ENCODE measurements at places on chromosomes 6 and 20.
A peak's percentile ranks its signal among the peaks of the same experiment; 100 is the strongest.

DNA sequence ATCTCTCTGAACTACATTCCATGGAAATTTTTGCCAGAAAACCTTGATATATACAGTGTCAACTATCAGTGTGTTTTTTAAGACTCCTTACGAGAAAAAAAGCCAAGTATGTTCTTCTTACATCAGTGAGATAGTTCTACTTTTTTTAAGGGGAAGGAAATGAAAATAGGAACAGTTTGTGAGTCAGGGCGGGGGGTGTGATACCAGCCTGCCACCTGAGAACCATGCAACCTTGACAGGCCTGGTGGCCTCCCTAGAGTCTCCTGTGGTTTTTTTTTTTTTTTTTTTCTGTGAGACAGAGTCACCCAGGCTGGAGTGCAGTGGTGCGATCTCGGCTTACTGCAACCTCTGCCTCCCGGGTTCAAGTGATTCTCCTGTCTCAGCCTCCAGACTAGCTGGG is 96.3 kb upstream of the GCM1 start:
- no peak for DNase-seq

- no peak for DNase-seq
Observed at GRCh38 chr6:150681578-150682395, 82.1 kb downstream of the PLEKHG1 start.

DNA sequence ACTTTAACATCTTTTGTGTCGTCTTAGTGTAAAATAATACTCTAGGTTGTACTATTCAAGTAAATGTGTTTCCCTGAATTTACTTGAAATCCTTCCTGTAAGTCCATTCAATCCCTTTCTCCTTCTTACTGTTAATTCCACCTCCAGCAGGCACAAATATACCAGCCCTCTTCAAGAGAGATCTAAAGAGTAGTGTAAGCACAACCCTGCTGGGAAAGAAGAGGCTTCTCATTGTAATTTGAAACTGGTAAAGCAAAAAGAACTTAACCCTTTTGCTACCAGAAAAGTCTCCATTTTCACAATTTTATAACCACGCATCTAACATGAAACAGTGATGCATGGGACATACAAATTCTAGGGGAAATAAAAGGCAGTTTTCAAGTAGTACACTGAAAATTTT is at the start of gene BMP5:
TSS of gene BMP5 (minus strand) at position 191 of the 400 bp plus-strand sequence. CDS start 725 bp downstream, outside the sequence.
- no peak for DNase-seq

- no peak for DNase-seq
Observed at GRCh38 chr6:166300357-166300987, 7.7 kb downstream of the PRR18 start.

GRCh38 chr6:56756791-56757587 is 114.3 kb upstream of the DST start:
- DNase-seq = no peak

- DNase-seq = peak; percentile 35
Observed at GRCh38 chr6:56046576-56046975, 171.2 kb upstream of the BMP5 start.

DNA sequence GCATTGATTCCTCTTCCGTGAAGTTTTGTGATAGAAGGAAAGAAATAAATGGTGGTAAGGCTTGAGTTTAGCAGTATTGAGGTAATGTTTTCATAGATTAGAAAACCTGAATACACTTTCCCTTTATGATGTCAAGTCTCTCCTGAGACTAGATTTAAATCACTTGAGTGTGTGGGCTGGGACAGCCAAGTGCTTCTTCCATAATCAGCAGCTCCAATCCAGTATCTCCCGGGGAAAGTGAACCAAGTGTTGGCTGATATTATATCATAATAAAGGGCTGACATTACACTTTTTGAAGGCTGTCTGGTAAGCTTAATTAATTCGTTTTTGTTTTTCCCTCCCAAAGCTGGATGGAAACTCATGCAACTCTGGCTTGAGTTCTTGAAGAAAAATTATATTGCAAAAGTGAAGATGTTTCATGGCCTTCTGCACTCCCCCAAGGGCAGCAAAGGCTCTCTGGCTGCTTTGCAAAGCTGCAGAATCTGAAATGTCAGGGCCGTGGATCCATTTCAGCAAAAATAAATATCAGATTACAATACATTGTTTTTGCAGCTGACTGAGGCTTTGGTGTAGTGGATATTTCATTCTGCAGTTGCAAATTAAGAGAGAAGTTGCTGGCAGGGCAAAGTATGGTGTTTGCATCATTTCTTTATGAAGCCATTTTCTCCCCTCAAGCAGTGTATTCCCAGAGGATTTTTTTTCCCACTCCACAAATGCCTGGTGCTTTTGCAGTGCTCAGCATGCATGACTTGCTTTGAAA is 101.2 kb downstream of the MKKS start:
- DNase-seq = peak; percentile 76

DNA sequence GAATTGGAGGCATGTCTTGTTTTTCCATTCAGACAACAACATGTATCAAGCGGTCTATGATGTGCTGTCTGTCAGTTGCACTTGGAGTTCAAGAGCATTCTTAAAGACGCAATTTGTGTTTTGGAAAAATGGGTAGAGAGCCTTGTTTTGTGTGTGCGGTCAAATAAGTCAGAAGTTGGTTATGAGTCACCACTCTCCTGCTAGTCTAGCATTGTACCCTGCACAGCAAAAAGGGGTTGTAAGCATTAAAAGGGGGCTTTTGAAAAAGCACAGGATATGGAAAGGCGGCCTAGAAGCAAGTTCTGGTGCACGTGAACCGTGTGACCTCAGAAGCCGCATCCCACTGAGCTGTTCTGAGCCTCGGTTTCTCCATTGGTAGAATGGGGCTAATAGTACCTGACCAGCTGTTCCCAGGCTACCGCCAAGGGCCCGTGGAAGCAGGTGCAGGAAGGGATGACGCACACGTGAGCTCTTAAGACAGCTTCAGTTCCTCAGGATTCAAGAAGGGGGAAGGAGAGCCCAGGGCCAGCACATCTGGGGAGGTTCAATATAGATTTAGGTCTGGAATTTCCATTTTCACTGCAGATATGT is 61.6 kb upstream of the SNX9 start:
- no peak for DNase-seq

DNA sequence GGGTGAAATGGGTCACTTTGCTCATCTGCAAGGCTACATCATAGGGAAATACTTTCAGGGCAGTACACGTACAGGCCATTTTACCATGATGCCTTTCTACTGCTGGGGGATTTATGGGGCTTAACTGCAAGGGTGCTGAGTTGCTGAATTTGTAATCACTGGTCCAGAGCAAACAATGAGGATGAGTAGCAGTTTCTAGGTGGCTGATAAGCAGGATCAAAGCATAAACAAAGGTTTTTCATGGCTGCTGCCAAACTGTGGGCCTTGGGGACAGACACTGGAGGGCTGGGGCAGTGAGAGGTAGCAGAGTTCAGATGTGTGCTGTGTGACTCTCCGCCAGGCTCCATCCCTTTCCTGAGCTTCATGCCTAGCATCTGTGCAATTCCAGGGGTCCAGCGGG is 68.3 kb downstream of the CNBD2 start:
- DNase-seq = no peak

GRCh38 chr6:139161169-139161568 is 26.3 kb downstream of the HECA start:
- peak; percentile 23 for DNase-seq

DNA sequence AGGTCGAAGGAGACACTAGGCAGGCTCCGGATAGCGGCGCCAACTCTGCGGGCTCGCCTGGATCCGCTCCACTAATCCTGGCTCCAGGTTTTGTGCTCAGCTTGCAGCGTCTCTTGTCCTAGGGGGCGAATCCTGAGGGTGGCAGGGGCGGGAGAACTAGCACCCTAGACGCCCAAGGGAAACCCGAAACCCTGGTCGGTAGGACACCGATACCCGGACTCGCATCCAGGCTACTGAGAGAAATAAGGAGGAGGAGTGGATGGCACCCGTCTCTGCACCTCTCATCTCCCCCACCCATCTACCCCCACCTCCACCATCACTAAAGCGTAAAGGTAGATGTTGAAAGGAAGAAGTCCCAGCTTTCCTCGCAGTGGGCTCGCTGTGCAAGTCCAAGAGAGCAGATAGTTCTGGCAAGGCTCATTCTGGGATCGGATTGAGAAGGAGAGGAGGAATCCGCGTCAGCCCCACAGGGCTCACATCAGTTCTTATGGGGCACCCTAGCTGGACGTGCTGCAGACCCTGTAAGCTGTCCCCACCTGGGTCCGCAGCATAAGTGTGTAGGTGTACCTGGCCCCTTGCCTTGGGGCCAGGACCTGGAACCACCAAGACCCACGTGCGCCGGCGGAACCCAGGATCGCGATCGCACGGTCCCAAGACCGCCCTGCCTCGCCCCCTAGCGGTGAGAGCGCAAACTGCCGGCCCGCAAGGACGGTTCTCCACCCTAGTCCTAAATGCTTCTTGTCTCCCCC is 6.9 kb downstream of the SLC32A1 start:
- peak; percentile 33 for DNase-seq

DNA sequence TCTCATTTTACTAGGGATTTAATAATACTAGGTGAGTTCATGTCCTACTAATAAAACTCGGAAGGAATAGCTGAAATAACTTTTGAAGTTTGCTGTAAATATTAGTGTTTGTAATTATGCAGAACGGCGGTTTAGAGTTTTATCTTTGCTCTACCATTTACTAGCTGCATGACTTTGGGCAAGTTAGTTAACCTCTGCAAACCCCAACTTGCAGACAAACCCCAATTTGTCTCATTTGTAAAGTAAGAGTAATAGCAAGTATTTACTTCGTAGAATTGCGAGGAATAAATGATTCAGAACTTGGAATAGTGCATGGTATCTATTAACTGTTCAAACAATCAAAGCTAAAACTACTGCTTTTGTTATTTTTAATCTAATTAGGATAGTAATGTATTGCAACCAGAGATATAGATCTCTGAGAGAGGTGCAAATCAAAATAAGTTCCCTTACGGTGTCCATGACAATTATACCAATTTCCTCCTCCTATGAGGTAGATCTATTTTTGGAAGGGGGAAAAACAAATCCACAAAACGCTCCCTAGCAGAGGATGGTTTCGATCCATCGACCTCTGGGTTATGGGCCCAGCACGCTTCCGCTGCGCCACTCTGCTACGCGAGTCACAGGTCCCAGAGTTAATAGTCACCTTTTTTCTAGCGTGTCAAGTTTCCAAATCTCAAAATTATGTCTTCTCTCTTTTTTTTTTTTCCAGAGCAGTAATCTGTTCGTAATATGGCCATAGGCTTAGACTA is 35.1 kb upstream of the BTN3A2 start:
- DNase-seq = peak; percentile 83

DNA sequence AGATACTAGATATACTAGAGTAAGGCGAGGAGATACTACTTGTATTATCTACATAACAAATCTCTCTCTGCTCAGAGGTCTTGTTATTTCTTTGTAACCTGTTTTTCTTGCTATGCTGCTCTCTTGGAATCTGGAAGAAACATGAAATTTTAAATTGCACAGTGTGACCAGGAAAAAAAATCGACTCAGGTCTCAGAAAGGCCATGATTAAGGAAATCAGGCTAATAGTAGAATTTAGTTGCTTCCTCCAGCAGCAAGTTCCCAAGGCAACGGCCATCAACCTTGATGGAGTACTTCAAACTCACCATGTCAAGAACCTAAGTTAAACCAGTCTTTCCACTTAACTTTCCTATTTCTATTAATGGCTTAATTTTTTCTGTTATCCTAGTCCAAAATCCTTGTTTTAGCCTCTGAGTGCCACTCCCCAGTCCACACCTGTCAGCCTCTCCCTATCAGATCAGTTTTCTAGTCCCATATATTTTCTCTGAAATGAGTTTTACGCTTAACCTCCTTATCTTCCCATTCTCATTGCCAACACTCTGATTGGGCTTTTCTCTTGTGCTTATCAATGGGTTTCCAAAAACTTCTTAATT is 87.7 kb upstream of the BEND3 start:
- DNase-seq = no peak

DNA sequence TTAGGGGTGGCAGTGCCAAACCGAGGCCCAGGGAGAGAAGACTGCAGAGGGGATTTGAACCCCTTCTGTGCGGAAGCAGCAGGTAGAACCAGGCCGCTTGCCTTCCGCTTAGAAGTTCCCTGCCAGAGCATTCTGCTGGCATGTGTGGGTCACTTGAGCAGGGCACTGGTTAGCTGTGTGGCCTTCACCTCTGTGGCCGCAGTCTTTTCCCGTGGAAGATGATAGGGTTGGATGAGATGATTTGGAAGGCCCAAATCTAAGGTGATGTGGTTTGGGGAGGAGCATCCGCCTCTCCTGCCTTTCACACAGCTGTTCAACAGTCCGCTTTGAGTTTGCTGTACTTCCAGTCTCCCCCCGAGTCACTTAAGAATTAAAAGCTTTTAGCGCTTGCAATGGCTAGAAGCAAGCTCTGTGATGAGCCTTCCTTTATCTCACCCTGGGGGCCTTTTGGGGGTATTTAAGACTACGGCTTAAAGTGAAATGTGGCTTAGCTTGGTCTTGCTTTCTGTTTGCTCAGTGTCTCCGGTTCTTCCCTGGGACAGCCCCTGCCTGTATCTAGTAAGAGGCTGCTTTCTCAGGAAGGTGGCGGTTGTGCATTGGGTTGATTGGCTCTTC is 743 bp downstream of the CMTR1 start:
- peak; percentile 44 for DNase-seq

DNA sequence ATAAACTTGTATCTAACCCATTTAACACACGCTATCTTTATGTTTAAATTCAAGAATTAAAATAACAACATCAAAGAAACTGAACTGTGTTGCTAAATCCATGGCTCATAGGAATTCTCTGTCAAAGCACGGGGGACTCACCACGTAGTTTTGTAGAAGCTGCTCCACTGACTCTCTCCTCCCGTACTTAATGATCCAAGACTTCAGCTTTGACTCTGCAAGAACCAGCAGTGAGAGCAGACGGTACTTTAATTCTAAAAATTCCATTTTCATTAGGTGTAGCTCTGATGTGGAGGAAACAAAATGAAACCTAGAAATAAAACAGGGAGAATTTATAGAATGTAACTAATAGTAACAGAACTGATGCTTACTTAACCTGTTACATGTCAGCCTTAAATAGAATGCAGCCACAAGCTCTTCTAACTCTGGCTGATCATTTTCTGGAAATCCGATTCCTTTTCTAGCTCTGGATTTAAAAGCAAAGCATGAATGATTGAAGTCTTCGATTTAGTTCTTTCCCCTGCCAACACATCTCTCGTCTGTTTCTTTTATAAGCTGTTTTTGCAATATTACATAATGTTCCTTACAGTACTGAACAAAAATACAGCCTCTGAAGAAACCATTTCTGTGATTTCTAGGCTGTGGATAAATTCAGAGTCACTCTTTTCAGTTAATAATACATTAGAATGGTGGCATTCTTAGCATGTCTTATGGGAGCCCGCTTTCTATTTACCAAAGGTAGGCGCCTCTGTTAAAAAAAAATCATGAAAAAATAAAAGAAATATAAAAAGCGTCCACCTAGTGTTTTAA is 165.5 kb downstream of the SYNE1 start:
- peak; percentile 48 for DNase-seq

GRCh38 chr6:38305995-38306681 is 333.6 kb downstream of the BTBD9 start:
- DNase-seq = no peak

DNA sequence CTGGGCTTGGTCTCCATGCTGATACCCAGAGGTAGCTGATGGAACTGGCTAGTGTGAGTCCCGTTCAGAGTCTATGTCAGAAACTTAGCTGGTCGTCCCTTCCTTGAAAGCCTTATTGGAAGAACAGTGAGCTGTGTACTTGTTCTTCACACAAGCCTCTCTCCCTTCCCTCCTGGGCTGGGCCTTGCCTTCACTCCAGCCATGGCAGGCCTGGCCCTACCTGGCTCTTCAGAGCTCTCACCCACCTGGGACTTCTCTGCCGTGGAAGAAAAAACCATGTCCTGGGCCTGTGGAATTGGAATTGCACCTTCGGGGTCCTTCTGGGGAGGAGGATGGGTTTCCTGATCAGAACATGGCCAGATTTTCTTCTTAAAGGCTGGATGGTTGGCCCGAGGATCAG is 20.3 kb upstream of the ZNF831 start:
- DNase-seq = no peak

Data from foreskin fibroblast (primary cell).